ENCODE measurements at places on chromosomes 11 and 22.

DNA sequence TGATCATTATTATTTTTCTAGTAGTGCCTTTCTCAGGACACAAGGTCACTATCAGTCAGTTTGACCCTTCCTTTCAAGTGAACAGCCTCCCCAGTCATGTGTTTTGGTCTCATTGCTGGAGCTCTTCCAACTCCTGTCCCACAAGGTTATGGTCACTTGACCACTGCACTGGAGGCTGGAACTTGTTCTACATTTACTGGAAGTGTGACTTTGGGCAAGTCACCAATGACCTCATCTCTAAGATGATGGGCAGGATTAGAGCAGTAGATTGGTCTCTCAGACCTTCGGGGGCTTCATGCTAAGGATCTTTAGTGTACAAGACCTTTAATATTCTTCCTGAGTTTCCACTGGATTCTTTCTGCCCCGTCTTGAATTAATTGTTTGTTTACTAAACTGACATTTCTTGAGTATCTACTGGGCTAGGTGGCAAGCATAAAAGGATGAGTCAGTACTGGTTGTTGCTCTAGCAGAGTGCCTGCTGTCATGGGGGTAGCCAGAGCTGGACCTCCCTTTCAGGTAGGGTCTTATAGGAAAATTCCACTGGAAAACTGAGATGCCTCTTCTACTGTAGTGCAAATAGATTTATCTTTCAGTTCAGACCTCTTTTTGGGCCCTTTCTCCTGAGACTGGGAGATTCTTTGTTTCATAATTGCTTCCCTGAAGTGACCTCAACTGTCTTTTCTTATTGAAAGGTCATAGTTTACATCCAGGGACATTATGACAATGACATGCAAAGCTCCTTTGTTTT lies 106.8 kb downstream of the GRAMD1B start:
- H3K27ac ChIP-seq, result no peak overlapping the region
- no peaks in the 10 kb centered on the region for H3K27me3 ChIP-seq
- H3K4me3 ChIP-seq, result no peak overlapping the region
- no peaks in the 10 kb centered on the region for H3K4me1 ChIP-seq
- DNase-seq, result no peak

- no peak overlapping the region for H3K4me3 ChIP-seq
- H3K36me3 ChIP-seq, result no peaks in the 10 kb centered on the region
- H3K27ac ChIP-seq, result no peak overlapping the region
Observed at GRCh38 chr22:31019191-31019930, 50.3 kb downstream of the TUG1 start.

- peaks cover 10% of the 10 kb centered on the region for H3K27me3 ChIP-seq
- no peak overlapping the region for H3K4me3 ChIP-seq
- no peaks in the 10 kb centered on the region for H3K36me3 ChIP-seq
- H3K4me1 ChIP-seq, result no peaks in the 10 kb centered on the region
- DNase-seq, result no peak
Observed at GRCh38 chr11:94305146-94305545, 766 bp downstream of the IZUMO1R start.

- H3K4me3 ChIP-seq, result no peak overlapping the region
- peaks cover 5% of the 10 kb centered on the region for H3K27me3 ChIP-seq
- no peaks in the 10 kb centered on the region for H3K36me3 ChIP-seq
Observed at GRCh38 chr11:15227011-15227410, 112.3 kb downstream of the INSC start.

- no peaks in the 10 kb centered on the region for H3K27me3 ChIP-seq
- H3K4me1 ChIP-seq, result peaks cover 16% of the 10 kb centered on the region
- H3K4me3 ChIP-seq, result peak overlapping the region; percentile 80
Observed at GRCh38 chr22:28743852-28744251, 2.0 kb downstream of the HSCB start.
